ENCODE measurements at places on chromosomes 1 and 21.

DNA sequence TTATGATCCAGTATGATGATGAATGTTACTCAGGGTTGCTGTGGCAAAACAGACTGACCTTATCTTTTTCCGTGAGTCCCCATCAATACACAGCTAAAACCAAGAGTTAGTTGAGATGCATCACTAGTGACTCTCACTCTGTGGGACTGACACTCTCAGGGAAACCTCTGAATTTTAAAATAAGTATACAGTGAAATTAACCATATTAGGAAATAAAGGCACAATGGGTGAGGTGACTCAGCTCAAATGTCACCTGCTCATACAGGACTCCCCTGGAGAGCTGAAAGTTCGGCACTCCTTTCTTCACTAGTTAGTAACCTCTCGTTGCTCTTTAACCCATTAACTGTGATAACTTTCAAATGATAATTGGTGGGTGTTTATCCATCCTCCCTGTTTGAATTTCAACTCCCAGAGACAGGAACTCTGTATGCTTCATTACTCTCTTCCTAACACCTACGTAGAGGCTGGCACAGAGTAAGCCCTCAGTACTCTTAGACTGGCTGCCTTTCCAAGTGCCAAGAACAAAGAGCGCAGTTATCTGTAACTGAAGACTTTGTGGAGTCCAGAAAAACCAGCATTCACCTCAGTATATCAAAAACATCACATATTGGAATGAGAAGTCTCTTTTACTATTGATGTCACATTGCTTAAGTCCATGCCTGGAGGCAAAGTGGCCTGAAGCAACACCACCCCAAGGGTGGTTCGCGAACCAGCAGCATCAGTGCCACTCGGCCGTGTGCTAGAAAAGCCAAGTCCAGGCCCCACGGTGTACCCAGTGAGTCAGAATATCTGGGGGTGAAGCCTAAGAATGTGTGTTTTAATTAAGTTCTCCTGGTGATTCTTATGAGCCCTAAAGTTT is 91.1 kb downstream of the NIBAN1 start:
- peak; percentile 32 for DNase-seq

DNA sequence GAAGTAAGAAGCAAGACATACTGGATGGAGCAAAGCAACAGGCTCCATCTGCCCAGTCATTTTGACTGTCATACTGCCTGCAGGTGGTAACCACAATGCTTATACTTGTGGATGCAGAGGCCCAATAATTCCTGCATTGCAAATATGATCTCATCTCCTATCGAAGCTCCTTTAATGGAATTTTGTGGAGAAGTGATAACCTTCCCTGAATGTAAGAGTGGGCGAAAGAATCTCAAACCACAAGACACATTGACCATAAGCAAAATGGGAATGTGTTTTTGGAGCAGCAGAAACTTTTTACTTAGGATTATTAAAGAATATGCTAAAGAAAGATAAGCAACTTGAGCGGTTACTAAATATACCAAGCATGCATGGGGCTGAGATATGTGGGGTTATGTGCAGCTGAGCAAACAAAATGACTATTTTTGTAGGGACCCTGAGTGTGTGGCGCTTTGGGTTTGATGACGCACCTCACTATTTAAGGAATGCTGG is 77.4 kb upstream of the BACH1 start:
- no peak for DNase-seq

DNA sequence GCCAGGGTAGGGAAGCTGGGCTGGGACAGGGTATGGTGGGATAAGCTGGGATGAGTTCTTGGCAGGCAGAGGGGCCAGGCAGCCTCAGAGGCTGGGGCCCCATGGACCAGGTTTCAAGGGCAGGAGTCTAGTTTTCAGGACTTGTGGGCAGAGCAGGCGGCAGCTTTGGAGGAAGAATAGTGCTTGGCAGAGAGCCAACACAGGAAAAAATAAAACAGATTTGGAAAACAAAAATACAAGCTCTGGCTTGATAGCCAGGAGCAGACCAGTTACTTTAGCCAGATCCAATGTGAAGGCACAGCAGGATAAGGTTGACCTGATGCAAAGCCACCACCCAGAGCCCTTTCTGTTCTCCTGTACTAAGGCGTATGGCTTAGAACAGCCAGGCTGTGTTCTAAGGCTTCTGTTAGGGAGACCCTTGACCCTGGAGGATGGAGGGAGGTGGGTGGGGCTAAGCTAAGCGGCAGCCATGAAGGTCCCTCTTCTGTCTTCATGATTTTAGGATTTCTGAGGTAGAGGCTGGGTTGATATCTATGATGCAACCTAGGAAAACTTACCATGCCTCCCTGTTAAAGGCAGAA is 5.5 kb downstream of the TRAF5 start:
- no peak for DNase-seq

- peak; percentile 73 for DNase-seq
Observed at GRCh38 chr21:42684109-42684916, 30.9 kb downstream of the PDE9A start.

DNA sequence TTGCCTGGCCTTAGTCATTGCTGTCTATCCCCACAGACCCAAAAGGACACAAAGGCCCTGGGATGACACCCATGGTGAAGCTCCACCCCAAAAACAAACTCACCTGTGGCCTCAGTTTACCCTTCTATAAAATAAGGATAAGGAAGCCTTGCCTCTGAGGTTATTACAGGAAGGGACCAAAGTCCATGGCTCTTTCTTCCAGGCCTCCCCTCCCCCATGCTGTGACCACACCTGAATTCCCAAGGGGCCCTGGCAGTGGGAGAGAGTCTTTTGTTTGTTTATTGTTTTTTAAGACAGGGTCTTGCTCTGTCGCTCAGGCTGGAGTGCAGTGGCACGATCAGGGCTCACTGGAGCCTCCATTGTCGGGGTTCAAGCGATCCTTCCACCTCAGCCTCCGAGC is 10.5 kb upstream of the TNFRSF25 start:
- no peak for DNase-seq

- no peak for DNase-seq
Observed at GRCh38 chr21:42081931-42082381, 10.8 kb downstream of the UMODL1 start.

DNA sequence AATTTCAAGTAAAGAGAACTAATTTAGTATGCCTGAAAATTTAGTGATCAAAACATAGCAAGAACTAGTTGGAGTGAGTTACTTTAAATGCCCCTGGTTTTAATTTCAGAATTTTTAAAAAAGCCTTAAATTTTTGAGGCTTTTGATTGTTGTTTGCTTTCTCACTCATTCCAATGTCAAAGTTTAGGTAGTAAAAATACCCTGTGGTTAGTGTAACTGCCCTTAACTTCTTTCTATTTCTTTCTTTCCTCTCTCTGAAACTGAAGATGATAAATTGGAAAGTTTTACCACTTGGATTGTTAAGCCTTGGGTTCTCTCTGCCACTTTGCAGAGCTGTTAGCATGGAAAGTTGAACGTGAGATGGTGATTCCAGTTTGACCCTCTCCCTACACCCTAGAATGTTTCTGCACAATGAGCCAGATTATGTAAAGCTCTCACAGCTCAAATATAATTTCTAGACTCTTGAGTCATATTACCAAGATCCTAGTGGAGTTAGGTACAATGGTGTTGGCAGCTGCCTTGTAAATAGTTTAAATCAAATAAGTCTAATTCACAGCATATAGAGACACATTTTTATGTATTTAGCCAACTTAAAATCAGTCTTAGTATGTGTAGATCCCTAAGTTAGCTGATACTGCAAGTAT is 192.4 kb upstream of the SGIP1 start:
- no peak for DNase-seq

DNA sequence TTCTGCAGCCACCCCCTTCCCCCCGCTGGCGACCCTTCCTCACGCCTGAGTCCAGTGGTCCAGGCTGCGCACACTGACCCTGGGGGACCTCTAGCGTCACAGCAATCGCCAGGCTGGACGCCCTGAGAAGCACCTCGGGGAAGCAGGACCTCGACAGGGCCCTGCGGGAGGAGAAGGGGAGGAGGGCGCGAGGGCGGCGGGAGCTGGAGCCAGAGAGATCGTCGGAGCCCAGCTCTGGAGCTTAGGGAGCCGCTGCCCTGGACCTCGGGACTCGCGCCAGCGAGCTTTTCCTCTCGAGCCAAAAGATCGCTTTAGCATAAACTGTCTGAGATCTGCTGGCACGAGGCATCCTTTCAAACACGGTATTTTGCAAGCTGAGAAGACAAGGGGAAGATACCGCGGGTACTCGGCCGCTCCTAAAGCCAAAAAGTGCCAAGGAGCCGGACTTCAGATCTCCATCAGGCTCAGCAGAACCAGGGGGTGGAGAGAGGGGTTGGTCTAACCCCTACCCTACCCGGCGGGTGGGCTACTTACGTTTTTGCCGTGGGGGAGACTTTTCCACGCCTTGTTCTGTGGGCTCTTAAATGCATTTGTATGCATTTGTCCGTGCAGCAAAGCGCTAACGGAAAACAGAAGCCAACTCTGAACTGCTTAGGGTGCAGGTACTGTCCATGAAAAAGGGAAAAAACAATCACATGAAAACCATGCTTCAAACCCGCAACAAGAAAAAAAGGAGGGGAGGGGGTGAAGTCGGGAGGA is 586 bp downstream of the COL24A1 start:
- DNase-seq, result peak; percentile 8

DNA sequence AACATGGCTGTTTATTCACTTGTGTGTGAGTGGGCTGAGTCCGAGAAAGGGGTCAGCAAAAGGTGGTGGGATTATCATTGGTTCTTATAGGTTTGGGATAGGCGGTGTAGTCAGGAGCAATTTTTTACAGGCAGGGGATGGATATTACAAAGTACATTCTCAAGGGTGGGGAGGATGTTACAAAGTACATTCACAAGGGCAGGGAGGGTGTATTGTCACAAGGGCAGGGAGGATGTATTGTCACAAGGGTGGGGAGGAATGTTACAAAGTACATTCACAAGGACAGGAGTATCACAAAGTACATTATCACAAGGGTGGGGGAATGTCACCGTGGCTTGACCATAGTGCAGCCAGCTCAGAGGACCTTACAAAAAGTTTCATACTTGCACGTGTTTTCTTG is 31.1 kb upstream of the ITLN2 start:
- DNase-seq, result no peak

DNA sequence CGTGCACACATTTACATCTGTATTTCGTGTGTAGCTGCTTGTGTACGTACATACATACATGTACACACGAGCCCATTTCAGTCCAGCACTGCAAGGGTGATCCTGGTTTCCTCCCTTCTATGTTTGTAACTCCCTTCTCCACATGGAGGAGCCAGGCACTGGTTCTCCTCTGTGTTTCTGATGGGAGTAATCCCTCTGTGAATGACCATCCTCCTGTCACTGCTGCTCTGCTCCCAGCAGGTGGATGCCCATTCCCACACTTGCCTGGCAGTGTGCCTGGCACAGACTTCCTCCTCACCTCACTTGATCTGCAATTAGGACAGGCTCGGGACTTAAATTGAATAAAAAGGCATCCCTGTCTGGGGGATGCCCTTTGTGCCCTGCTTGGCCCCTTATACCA is 37.1 kb downstream of the TRAPPC10 start:
- DNase-seq, result no peak

GRCh38 chr1:203589171-203589570 is 37.5 kb upstream of the ATP2B4 start:
- DNase-seq, result no peak
